Amniotic epithelial cell (primary cell): ENCODE measurements at places on chromosomes 3 and 15.

DNA sequence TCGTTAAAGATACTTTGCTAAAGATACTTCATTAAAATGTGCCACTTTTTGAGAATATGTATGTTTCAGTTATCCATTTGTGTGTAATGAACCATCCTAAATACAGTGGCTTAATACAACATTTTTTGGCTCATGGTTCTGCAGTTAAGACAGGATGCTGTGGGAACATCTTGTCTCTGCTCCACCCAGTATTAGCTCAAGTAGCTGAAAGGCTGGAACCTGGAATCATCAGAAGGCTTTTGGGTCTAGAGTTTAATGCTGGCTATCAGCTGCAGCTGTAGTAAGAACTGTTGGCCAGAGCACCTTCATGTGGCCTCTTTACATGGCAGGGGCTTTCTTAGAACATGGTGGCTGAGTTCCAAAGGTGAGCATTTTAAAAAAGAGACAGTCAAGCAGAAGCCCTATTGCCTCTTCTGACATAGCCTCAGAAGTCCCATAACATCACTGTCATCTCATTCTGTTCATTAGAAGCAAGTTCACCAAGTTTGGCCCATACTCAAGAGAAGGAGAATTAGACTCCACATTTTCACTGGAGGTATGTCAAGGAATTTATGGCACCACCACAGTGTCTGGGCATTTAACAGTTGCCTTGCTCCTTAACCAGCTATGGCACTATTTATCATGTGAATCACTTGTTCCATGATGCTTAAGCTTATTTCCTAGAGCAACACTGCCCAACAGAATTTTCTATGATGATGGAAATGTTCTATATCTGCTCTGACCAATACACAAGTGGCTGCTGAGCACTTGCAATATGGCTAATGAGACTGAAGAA is 70.4 kb upstream of the PDZRN3 start:
- DNase-seq = no peak

- DNase-seq = no peak
Observed at GRCh38 chr3:113802795-113803455, 35.7 kb upstream of the GRAMD1C start.

DNA sequence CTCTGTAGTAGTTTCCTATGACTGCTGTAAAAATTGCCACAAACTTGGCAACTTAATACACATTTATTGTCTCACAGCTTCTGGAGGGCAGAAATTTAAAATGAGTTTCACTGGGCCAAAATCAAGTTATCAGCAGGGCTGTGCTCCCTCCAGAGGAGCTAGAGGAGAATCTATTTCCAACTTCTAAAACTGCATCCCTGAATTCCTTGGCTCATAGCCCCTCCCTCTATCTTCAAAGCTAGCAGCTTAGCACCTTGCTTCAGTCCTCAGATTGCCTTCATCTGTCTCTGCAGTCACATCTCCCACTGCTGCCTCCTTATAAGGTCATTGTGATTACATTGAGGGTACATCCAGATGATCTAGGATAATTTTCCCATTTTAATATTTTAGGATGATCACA is 17.8 kb upstream of the GADL1 start:
- DNase-seq = no peak

DNA sequence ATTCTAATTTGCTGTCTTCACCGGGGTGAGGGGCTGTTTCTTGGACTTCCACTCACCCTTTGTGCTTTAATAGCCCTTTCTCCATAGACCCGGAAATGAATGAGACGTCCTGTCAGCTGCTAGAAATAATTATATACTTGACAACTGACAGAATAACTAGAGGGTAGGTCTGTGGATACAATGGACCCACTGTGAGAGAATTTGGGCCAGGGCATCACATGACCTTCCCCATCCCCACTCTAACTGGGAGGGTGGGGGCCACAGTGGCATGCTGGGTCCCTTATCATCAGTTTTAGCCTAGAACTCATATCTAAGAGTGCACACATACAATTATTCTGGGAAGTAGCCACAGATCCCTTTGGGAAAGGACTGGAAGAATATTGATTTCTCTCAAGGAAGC is 25.9 kb upstream of the MINAR1 start:
- no peak for DNase-seq

DNA sequence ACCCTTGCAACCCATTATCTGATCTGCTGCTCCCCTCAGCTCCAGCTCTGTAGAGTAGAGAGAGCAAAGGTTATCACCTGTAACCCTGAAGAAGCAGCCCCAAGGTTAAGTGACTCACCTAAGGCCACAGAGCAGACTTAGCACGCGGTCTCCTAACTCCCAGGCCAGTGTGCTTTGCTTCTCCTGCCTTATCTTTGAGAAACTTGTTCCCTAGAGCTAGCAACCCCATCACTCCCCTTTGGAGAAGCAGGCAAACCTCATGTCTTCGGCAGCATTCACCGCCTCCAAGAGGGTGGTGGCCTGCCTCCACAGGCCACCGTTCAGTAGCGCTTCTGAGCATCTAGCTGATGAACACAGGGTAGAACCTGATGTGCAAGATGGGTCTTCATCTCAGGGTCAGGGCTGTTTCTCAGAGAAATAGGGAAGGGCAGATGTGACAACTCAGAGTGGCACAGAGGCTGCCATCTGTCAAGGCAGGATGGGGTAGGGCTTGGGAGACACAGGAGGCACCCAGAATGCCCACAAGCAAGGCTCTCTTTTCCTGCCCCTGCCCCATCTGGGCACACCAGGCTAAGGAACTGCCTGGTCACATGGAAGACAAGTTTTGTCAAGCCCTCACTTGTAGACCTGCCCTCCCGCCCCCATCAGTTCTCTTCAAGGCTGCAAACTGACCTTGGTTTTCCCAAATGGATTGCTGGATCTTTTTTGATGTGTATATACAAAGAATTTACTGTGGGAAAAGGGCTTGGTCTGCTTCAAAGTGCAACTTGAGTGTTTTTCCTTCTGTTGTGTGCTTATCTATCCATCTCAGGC is 34.9 kb upstream of the CLK3 start:
- DNase-seq = no peak

- peak; percentile 32 for DNase-seq
Observed at GRCh38 chr3:66407611-66408218, 93.1 kb downstream of the LRIG1 start.

GRCh38 chr3:156750874-156751245 is 75.3 kb upstream of the LEKR1 start:
- DNase-seq = no peak

- peak; percentile 36 for DNase-seq
Observed at GRCh38 chr3:98776140-98776493, 13.0 kb downstream of the ST3GAL6 start.

GRCh38 chr3:99012051-99012450 is 110.6 kb upstream of the DCBLD2 start:
- DNase-seq = peak; percentile 7

DNA sequence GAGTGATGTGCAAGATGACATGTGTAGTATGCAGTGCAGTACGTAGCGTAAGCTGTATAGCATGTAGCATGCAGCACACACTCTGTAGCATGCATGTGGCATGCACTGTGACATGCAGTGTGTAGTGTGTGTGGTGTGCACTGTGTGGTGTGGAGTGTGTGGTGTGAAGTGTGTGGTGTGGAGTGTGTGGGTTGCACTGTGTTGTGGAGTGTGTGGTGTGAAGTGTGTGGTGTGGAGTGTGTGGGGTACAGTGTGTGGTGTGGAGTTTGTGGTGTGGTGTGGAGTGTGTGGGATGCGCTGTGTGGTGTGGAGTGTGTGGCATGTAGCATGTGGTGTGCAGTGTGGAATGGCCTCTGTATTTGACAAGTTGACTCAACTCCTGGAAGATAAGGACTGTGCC is 39.2 kb downstream of the ROPN1B start:
- DNase-seq = peak; percentile 10

DNA sequence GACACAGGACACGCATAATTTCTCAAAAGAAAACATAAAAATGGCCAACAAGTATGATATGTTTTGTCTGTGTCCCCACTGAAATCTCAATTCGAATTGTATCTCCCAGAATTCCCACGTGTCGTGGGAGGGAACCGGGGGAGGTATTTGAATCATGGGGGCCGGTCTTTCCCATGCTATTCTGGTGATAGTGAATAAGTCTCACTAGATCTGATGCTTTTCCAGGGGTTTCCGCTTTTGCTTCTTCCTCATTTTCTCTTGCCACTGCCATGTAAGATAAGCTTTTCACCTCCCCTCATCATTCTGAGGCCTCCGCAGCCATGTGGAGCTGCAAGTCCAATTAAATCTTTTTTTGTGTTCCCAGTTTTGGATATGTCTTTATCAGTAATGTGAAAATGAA is 12.1 kb upstream of the POU1F1 start:
- no peak for DNase-seq

- peak; percentile 53 for DNase-seq
Observed at GRCh38 chr3:29324180-29324651, 43.3 kb downstream of the RBMS3 start.

- DNase-seq = no peak
Observed at GRCh38 chr3:160069986-160070385, 81.4 kb downstream of the IL12A start.

GRCh38 chr3:192467230-192468140 is 259.9 kb downstream of the FGF12 start:
- DNase-seq = peak; percentile 39

DNA sequence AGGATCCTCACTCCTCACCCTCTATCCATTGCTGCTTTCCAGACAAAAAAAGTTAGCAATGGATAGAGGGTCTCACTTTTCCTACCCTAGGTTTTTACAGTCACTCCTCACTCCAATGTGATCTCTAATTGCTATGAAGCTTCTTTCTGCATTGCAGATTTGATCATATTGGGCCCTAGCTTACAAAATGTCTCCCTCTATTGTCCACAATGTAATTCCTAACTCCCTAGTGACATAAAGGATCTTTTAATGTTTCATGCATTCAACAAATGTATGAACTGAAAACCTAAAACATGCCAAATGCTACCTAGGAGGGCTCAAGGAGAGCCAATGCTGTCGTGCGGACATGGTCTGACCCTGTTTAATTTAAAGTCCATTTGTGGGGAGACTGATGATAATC is 234.8 kb downstream of the CADM2 start:
- no peak for DNase-seq

- peak; percentile 100 for DNase-seq
Observed at GRCh38 chr3:52670621-52671521, 14.8 kb downstream of the PBRM1 start.

- peak; percentile 34 for DNase-seq
Observed at GRCh38 chr3:184289426-184289938, 9.6 kb upstream of the PSMD2 start.

- no peak for DNase-seq
Observed at GRCh38 chr3:16464511-16465148, 48.9 kb downstream of the RFTN1 start.

- peak; percentile 7 for DNase-seq
Observed at GRCh38 chr3:193240436-193240849, 579 bp upstream of the PLAAT1 start.

GRCh38 chr3:64056606-64057180 is 33.4 kb upstream of the PSMD6 start:
- DNase-seq = peak; percentile 67

DNA sequence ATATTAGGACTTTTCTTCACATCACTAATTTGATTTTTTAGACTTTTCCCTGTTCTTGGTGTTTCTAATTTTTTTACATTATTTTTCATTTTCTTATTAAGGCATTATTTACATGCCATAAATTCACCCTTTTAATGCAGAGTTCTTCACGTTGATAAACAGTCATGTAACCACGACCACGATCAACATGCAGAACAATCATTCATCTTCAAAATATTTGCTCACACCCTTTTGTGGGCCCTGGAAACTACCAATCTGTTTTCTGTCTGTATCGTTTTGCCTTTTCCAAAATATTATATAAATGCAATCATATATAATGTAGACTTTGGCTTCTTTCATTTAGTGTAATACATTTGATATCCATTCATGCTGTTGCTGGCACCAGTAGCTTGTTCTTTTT is 48.7 kb downstream of the ARRDC4 start:
- no peak for DNase-seq

- no peak for DNase-seq
Observed at GRCh38 chr3:29011441-29011840, 269.4 kb upstream of the RBMS3 start.

DNA sequence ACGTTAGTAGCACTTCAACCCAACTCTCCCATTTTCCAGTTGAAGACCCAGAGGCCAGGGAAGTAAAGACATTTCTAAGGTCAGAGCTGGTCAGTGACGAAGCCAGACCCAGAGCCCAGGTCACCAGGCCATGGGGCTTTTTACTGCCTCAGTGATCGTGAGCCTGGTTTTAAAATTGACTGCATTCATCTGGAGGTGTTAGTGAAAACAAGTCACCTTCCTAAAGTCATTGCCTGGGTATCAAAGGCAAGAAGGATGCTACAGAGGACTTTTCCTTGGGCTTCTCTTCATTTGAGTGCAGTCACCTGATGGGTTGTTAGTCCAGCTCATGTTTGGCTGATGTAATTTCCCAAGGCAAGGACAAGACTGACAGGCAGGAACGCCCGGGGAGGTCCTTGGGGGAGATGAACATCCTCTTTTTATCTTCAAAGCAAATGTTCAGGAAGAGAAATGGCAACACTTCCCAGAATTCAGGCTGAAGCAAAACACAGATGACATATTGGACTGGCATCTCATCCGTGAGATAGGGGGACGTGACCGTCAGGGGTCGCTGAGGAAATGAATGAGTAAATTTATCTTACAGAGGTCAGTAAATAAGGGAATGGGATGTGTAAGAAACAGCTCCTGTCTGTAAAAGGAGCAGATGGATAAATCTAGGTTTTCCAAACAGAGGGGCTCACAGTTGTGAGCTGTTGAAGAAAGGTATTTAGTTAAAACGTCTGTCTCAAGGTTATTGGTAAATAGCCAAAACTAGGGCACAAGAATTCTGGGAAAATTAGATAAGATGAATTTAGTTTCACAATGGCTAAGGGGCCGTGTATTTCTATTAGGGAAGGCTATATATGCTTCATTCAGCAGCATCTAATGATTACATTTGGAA is 201.2 kb downstream of the OPA1 start:
- DNase-seq = peak; percentile 86

- DNase-seq = no peak
Observed at GRCh38 chr15:47504624-47505256, 212.6 kb upstream of the SEMA6D start.

DNA sequence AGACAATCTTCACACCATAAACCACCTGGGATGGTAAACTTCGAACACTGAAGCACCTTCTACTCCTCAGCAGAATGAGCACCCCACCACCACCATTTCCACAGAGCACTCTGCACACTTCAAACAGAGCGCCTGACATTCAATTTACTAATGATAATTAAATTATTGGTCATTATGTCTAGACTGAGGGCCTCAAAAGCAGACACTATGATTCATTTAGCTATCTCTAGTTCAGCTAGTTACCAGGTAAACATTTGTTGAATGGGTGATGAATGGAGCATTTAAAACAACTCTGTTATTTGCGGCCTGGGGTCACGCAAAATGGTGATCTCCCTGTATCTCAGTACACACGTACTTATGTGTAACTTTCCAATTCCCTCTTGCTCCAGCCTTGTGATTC is 40.9 kb downstream of the ACAP2 start:
- peak; percentile 43 for DNase-seq

- no peak for DNase-seq
Observed at GRCh38 chr3:192794216-192794615, 66.9 kb upstream of the FGF12 start.

DNA sequence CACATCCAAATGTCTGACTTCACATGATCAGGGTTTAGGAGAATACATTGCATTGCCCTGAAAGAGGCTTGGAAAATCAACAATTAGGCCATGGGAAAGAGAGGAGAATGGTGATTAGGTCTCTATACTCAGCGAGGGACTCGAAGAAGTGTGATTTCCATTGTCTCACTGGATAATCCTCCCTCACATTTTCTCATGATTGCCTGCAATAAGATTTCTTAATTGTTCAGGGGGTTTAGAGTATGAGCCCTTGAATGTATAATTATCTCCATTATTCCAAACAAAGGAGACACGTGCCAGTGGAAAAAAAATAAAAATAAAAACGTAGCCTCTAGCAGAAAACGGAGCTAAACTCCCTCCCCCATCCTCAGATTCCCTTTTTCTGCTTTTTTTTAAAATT is 173.2 kb downstream of the TPRG1 start:
- no peak for DNase-seq
